ENCODE measurements at places on chromosomes 4 and X.

- DNase-seq: no peak
Observed at GRCh38 chr4:17426222-17426621, 85.7 kb downstream of the QDPR start.

- DNase-seq: no peak
Observed at GRCh38 chr4:10571909-10572308, 112.7 kb downstream of the CLNK start.

DNA sequence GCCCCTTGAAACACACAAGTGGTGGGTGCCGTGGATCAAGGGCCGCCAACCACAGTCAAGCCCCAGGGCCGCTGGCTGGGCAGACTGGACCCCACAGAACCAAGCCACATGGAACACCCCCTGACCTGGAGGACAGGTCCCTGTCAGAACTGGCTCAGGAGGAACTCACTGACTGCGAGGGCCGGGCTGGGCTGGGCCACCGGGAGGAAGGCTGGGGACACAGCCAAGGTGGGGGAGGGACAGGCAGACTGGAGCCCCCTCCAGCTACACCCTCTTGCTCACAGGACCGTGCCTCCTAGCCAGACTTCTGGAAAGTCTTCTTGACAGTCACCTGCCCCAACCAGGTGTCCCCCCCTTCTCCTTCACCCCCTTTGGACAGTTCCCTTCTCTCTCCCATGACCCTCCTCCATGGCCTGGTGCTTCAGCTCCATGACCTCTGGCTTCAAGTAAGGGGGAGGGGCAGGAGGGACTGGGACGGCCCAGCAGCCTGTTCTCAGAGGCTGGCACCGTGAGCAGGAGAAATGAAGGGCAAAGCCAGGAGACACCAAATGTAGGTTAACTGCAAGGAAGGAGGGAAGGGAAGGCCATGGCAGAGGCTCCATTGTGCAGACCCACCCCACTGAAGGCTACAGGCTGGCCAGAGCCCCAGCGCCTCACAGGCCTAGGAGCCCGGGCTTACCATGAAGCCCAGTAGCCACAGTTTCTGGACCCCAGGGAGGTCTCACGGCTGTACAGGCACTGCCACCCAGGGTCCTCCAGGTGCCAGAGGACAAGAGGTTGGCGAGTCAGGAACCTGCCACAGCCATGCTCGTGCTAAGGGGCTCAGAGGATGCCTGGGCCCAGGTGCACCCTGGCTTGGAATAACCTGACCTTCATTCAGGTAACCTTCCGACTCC is 22.6 kb upstream of the DUSP9 start:
- no peak for DNase-seq

DNA sequence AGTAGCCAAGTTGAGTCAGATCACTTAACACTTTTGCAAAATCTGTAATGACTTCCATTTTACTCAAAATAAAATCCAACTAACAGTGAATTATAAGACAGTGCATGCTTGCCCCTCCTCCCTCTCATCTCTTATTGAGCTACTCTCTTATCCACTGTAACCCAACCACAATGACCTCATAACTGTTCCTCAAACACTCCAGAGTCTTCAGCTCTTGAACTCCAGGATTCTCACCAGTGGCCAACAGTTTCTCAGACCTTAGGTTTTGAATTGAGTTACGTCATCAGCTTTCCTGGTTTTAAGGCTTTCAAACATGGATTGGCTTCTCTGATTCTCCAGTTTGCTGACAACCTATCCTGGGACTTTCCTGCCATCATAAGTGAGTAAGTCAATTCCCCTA is 938.3 kb downstream of the RAB28 start:
- no peak for DNase-seq

DNA sequence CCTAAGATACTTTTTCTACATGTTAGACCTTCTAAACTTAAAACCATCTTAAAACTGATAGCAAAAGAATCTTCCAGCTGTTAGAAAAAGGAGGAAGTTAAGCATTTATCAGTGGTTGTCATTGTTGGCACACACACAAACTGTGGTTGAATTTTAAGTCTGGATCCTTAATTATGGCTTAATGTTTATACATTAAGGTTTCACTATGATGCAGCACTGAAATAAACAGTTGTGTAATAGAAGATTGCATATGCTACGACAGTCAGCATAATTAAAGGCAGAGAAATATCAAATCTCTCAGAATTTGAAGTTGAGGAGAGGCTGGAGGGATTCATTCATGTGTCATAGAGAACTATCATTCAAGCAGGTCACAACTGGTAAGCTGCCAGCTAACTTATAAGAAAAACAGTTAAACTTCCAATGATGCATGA is 32.3 kb downstream of the ADGRA3 start:
- DNase-seq: no peak

DNA sequence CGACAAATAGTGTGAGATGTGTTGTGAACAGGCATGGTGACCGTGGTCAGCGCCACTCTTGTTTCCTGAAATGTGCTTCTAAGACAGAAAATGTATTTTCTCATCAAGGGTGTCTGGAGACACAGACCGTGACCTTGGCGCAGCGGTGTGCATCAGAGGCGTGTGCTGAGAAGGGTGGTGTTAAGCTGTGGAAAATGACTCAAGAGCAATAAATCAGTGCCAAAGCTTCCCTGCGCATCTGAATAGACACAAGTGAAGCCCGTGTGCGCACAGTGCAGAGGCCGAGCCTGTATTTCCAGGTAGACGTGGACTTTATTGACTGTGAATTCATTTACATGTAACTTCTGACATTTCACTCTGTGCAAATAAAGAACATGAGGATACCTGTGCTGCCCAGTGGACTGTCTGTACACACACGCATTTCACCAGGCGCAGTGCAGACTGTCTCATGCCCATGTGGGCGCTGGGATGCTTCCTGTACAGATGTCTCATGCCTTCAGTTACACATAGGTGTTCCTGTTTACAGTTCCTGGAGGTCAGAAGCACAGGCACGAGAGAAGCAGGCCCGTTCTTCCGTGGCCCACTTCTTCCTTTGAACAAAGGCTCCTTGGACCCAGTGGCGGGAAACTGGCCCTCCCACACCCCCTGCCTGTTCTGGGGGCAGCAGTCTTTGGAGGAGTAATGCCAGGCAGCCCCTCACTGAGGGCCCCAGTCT is 31.9 kb downstream of the NSG1 start:
- no peak for DNase-seq

GRCh38 chrX:128396601-128397000 is 344.4 kb upstream of the ACTRT1 start:
- DNase-seq: no peak

- no peak for DNase-seq
Observed at GRCh38 chr4:23034731-23035130, 342.0 kb downstream of the GBA3 start.

DNA sequence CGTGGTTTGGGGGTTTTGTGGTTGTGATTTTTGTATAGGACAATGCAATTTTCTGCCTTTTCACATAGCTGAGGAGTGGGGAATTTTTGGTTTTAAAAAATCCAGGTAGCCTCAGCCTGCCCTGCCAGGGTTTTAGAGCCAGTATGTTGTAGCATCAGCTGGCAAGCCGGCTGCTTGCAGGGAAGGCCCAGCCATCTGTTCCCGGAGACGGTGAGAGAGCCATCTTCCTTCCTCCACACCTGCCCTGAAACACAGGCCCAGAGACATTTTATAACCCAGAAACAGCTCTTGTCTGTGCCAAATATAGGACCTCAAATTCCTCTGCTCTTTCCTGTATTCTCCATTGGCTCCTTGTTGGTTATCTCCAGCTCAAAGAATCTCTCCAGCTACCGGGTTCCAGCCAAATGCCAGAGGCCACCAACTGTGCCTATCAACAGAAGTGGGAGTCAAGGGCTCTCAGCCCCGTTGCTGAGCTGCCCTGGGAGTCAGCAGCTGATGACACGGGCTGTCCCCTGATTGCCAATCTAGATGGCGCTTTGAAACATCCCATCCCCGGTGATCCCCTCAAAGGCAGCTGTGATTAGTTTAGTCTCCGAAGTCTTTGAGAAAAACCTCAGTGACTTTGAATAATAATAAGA is 595.2 kb downstream of the MID1IP1 start:
- DNase-seq: no peak

DNA sequence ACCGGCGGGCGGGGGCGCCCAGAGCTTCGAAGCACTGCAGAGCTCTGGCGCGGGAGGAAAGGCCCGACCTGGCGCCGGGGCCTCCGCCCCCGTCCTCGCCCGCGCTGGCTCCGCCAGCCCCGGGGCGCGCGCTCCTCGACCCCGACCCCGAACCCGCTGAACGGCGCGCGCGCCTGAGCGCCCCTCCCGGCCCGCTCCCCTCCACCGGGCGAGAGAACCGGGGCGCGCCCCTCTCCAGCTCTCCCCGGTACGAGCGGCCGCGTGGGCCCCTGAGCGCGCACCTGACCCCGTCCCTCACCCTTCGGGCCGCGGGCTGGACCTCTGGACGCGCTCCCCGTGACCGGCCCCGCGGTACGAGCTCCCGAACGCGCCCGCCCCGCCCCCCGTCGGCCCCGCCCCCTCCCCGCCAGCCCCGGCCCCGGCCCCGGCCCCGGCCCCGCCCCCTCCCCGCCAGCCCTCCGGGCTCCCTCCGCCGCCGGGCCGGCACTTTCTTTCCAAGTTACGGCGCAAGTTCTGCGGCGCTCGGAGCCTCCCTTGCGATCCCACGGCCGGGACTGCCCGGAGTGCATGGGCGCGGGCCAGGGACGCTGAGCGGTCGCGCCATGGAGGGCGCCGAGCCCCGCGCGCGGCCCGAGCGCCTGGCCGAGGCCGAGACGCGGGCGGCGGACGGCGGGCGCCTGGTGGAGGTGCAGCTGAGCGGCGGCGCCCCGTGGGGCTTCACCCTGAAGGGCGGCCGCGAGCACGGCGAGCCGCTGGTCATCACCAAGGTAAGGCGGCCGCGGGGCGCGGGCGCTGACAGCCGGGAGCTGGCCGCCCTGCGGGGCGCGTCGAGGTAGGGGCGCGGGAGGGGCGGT is at the start of gene SHROOM2:
SHROOM2 (plus strand) TSS at position 486 of the 854 bp plus-strand sequence; CDS start at position 603, 117 bp downstream.
- no peak for DNase-seq

DNA sequence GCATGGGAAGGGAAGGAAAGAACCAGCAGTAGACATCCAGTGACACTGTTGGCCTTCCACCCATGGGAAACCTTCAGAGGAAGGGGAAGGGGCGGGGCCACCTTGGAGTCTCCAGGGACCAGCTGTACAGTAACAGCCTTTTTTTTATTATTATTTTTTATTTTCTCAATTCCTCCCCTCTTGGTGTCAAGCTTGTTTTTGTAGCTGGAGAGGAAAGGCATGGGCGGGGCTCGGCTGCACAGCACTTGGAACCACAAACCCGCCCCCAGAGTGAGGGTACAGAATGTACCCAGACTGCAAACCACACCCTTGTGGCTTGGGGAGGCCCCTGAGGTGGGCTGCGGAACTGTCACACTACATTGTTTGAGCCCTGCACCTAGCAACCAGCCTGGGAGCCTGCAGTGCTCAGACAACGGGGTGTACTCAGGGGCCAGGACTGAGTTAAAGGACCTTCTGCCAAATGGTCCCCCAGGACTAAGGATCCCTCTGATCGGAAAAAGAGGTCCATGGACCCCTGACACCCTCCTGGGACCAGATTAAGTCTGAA is 45.7 kb downstream of the PRPS1 start:
- DNase-seq: peak; percentile 37

DNA sequence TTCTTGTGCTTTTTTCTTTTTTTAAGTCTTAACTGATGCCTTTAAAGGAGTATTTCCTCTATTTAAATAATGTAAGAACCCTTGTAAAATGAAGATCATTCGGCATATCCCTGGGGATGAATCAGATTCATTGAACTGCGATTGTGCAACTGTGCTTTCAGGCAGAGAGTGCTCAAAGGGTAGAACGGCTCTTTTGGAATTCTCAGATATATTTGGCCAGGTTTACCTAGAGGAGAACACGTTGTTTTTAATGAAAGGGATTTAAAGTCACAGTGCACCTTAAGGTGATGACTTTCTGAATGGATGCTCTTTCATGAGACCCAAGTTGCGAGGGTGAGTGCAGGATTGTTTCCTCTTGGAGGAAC is 51.6 kb upstream of the ELOVL6 start:
- DNase-seq: no peak

GRCh38 chr4:10123227-10124101 is 6.9 kb upstream of the WDR1 start:
- no peak for DNase-seq

- no peak for DNase-seq
Observed at GRCh38 chrX:99761731-99762130, 648.3 kb downstream of the PCDH19 start.

DNA sequence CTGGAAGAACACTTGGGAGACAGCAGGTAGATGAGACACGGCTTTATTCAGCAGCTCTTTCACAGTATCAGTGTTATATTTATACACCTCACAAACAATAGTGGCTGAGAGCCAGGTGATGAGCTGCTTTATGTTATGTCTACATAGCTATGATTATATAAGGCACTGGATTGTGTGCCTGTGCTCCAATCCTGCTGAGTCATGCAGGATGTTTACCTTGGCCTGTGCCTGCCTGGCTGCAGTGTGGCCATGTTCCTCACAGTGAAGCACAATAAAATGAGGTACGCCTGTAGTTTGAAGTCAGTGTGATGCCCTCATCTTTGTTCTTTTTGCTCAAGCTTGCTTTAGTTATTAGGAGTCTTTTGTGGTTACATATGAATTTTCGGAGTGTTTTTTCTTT is 31.3 kb downstream of the CXCL13 start:
- DNase-seq: no peak

GRCh38 chr4:95256108-95256835 is 292.5 kb downstream of the UNC5C start:
- DNase-seq: no peak

GRCh38 chrX:24876530-24877287 is 139.1 kb downstream of the ARX start:
- DNase-seq: no peak

- DNase-seq: no peak
Observed at GRCh38 chr4:182812916-182813315, 104.3 kb downstream of the DCTD start.

- DNase-seq: no peak
Observed at GRCh38 chr4:122525865-122526264, 69.3 kb upstream of the IL2 start.

- no peak for DNase-seq
Observed at GRCh38 chrX:68686097-68686977, 38.9 kb downstream of the STARD8 start.

DNA sequence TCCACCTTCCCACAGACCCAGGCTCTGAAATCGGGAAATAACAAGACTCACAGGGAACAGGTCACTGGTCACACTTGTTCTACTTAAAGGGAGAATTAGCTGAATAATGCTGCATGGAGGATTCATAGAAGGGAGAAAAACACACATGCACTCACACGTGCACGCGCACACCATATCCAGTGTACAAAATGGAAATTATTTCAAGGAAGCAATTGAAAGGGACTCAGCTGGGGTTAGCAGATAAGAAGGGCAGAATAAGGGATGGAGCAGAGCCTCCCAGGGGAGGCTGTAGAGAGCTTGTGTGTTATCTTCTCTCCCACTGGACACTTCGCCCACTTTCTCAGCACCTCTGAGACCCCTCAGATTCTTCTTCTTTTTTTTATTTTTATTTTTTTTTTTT is 10.3 kb downstream of the GABRQ start:
- no peak for DNase-seq

- DNase-seq: no peak
Observed at GRCh38 chr4:140686796-140687195, 69.4 kb downstream of the TBC1D9 start.

GRCh38 chr4:91032725-91033445 is 905.7 kb downstream of the CCSER1 start:
- DNase-seq: no peak

- no peak for DNase-seq
Observed at GRCh38 chr4:128916832-128917231, 107.3 kb downstream of the JADE1 start.

GRCh38 chrX:45353456-45353855 is 152.8 kb upstream of the DIPK2B start:
- DNase-seq: no peak
